Stimulated activated naive CD4-positive, alpha-beta T cell (primary cell): ENCODE measurements at places on chromosomes 11 and 22.

- no peak for DNase-seq
Measured at GRCh38 chr22:48531761-48532435, 1295.8 kb downstream of the BRD1 start.

- no peak for DNase-seq
Measured at GRCh38 chr22:36904260-36904880, 9.1 kb upstream of the CSF2RB start.

DNA sequence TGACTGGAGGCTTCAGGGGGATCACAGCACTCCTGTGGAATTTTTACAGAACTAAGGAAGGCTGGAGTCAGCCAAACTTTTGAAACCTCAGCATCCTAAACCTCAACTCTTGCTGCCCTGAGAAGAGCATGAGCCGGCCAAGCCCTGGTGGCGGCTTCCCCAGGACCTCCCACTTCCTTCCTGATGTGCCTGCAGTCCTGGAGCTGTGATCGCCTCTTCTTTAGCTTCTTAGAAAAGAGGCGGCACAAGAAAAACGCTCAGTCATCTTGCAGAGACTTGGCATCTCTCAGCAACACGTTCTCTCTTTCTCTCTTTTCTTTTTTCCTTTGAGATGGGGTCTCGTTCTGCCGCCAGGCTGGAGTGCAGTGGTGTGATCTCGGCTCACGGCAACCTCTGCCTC, 40.4 kb upstream of the AMPD3 start:
- no peak for DNase-seq

DNA sequence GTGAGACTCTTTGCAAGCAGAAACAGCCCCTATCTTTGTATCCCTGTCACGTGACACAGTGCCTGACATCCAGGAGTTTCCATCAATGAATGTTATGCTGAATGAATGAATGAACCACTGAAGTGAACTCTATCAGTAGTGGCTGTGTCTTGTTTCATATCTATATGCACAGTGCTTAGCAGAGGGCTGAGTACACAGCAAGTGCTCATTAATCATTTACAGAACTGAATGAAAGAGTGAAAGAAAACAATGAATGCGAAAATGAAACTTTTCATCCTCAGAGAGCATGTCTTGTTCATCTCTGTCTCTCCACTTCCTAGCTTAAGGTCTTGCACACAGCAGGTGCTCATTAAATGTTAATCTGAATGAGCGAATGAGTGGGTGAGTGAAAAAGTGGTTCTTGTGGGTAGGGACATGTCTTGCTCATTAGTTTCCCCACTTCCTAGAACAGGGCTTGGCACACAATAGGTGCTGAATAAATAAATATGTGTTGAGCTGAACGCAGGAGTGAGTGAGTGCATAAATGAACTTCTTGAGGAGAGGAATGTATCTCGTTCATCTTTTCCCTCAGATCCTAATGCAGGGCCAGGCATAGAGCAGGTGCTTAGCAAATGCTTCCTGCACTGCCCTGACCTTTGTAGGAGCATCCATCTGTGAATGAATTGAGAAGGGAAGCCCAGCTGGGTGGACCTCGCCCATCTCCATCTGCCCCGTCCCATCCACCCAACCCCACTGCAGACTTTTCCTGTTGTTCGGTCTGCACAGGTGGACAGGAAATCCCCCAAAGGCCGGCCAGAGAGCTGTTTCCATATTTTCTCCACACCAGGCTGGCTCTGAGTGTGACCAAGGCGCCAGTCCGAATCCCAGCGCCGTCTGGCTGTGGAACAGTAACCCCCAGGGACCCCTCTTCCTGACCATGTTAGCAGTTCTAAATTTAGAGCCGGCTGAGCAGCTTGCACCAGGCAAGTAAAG, 113.4 kb upstream of the CRYBB3 start:
- no peak for DNase-seq

DNA sequence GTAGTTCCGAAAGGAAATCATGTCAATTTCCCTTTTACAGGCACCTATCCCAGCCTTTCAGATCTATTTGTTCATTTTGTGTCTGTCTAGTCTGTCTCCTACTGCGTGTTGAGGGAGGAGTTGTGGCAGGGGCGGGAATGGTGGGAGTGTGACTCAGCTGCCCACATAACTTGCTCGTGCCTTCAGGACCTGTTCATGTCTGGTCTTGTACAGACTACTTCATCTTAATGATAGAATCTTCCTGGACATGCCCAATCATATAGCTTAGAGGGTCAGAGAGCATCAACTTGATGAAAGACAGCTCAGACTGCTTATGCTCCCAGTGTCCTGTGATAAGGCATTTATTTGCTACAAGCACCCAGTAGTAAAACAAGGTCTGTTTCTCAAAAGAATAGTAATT, 61.0 kb upstream of the BIRC3 start:
- no peak for DNase-seq

- DNase-seq, result no peak
Measured at GRCh38 chr11:30128269-30128932, 102.4 kb upstream of the FSHB start.

- DNase-seq, result peak; percentile 2
Measured at GRCh38 chr11:10742460-10743208, 8.4 kb upstream of the CTR9 start.

- DNase-seq, result peak; percentile 82
Measured at GRCh38 chr11:7513234-7514098, at the start of gene PPFIBP2. Gene PPFIBP2, plus strand, starts transcription at chr11:7513999. Its CDS starts 35,477 bp downstream, at chr11:7549476.

- DNase-seq, result no peak
Measured at GRCh38 chr11:28107191-28107749, 686 bp downstream of the KIF18A start.

DNA sequence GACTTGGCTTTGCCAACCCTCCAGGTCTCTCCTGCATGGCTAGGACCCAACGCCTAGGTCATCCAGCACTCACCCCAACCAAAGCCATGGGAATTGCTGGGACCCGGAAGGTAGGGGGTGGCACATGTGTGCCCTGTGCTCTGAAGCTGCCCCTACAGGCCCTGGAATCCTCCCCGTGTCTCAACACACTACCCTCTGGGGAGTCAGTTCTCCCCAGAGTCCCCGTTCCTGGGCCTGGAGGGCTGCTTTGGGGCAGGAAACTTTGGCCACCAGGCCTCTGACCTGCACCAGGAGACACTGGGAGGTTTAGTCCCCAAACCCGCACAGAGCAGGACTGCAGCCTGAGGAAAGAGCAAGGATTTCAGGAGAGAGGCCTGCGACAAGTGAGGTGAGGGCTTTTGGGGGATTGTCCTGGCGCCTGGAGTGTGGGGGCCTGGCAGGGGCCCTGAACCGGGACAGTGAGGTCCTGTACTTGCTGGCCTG, 495 bp upstream of the IFITM1 start:
- no peak for DNase-seq

DNA sequence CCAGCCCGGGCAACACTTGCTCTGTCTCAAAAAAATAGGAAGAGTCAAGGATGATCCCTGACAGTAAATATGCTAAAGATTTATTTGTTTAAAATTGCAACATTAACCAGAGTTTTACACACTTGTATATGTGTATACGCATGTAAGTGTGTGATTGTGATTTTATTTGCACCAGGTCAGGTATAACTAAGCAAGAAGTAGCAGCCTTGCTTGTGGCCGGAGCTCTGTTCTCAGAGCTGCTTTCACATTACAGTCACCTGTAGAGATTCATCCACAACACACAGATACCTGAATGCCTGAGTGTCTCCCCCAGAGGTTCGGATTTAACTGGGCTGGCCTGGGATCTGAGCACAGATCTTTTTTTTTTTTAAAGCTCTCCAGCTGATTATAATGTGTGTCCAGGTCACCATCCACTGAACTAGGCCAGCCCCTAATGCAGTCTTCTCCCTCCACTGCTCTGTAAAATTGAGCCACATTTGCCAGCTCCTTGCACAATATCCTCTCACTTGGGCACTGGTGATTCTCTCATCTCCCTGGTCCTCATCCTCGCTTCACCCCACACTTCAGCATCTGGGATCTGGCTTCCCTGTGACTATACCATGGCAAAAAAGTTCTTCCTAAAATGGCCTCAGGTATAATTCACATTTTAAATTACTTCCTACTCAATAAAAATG, 48.3 kb downstream of the LIF start:
- DNase-seq, result no peak

DNA sequence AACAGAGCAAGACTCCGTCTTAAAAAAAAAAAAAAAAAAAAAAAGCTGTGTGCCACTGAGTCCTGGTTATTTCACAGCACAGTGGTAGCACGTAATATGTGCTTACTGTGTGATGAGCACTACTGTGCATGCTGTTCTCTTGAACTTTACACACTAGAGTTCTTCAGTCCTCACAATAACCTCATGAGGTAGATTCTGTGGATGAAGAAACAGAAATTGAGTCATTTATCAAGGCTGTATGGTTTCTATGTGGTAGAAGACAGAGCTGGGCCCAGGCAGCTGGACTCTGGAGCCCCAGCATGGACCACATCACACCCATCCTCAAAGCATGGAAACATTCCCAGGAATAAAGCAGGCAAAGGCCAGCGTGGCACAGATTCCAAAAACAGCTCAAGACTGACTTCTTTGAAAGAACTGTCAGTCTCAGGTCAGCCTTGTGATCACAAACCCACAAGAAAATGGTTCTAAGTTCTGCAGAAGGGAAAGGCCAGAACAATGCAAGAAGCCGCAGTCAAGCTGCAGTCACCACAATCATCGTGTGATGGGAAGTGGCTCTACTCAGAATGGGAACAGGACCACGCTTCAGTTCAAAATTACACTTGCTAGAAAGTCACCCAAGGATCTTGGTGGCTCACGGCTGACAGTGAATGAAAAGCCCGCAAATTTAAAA, 49.5 kb downstream of the MICAL3 start:
- DNase-seq, result no peak

DNA sequence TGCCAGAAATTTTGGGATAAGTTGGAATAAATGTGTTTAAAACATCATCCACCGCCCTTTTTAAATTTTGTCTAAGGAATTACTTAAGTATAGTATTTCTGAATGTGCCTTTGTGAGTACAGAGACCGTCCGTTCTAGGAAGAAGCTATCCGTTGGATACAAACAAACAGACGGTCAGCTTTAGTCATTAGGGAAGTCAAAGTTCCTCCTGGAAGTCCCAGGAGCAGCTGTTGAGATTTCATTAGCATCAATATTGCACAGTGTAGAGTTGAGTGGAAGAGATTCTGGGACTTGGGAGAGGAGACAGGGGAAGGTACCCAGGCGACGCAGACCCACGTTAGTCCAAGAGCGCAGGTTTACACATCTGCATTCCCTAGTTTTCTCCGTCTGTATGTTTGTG, 15.7 kb upstream of the ADSL start:
- DNase-seq, result no peak

GRCh38 chr11:78194490-78194889, 5.8 kb downstream of the USP35 start:
- no peak for DNase-seq

DNA sequence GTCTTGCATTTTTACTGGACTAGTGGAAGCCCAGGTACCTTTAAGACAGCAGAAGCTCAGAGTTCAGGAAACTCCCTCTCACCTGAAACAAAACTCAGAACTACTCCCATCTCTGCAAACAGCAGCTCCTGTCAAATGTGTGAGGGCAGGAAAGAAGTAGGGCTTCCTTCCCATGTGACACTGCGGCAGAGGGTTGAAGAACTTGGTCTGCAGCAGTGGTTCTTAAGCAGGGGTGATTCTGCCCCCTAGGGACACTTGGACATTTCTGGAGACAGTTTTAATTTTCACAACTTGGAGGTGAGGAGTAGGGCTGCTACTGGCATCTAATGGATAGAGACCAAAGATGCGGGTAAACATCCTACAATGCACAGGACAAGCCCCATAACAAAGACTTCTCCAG, 63.4 kb downstream of the RCN1 start:
- DNase-seq, result no peak

DNA sequence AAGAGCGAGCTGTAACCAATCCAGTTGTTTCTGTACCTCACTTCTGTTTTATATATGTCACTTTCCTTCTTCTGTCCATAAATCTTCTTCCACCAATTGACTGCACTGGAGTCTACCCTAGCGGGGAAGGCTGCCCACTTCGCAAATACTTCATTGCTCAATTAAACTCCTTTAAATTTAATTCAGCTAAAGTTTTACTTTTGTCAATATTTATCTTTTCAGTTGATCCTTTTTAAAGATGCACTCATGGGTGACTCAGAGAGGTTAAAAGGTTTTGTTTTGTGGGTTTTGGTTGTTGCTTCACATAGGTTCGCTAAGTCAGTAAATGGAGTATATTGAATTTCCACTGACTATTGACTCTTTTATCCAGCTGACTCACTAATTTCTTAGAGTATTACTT, 597.2 kb downstream of the DLG2 start:
- no peak for DNase-seq

DNA sequence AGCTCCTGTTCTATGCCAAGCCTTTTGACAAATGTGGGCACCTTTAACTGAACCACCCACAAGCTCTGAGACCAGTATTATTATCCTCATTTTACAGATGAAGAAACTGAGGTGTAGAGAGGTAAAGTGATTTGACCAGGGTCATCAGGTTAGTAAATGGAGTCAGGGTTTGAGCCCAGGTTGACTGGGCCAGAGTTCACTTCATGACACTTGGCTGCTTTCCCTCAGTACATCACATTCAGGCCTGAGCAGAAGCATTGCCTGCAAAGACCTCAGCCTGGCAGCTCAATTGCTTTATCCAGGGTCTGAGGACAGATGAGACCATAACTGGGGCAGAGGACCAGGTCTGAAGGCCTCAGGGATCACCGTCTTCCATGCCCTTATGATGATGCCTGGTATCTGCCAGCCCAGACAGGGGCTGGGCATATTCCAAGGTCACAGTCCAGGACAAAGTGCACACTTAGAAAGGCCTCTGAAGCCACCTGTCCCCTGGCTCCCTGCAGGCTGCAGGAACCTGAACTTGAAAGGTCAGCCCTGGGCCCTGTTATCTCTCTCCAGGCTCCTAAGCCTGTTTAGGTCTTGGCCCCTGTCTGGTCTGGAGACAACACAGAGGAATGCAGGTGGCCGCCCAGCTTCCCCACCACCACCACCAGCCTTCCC, 32.0 kb downstream of the POU2AF3 start:
- no peak for DNase-seq

DNA sequence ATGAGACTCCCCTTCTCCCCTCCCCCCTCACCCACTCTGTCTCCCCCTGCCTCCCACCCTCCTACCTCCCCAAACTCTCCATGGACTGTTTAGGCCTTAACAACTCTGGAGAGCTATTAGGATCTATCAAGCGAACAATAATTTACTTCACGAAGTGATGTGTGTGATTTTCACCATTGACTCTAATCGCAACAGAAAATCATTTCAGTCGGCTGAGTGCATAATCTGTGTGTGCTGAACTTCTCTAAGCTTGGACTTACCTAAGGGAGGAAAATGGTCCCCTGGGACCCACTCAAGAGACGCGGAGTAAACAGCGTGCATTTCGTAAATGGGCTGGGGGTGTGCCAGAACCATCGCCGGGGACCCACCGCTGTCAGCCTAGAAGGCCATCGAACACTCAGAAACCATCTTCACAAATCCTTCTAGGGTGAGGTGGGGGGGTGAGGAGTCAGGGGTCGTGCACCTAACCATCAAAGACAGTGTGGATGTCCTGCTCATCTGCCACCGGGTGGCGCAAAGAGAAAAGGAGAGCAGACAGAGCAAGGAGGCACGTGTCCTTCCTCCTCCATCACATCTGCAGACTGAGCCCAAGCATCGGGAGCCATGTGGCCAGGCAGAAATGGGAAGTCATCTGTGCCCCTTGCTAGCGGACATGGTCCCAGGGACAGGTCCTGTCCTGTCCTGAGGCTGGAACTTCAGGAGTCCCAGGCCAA, 62.1 kb upstream of the NUP50 start:
- DNase-seq, result peak; percentile 15

- no peak for DNase-seq
Measured at GRCh38 chr11:93689240-93689639, 27.8 kb downstream of the CEP295 start.
